ENCODE measurements at places on chromosomes 16 and 17.
A peak's percentile ranks its signal among the peaks of the same experiment; 100 is the strongest.

DNA sequence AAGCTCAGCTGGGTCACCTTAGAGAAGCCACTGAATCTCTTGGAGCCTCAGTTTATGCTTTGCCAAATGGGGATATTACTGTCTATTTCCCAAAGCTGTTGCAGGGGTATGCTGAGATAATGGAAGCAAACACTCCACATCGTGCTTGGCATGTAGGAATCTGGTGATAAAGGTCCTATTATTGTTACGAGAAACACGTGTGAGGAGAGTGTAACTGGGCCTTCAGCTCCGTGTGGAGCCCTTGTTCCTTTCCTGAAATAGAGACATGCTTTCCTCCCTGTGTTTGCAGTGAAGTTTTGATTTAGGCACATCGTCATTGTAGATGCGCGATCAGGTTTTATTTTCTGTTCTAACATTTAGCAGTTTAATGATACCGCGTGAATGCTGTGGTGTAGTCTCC is 292.4 kb downstream of the CPPED1 start:
- DNase-seq = no peak

- no peak for DNase-seq
These were observed 385.2 kb downstream of the MAF start for GRCh38 chr16:79215289-79215688.

DNA sequence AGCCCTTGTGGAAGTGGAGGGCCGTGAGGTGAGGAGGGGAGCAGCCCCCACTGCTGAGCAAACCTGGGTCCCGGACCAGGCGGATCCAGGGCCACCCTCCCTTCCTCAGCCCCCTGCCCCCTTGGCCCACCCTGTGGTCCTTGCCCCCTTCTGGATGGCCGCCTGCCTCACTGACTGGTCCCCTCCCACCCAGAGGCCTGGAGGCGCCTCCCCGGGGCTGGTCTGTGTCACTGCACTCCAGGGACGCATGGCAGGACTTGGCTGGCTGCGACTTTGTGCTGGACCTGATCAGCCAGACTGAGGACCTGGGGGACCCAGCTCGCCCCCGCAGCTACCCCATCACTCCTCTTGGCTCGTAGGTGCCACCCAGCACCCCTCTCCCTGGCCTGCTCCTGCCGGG is 19.2 kb upstream of the SMIM5 start:
- DNase-seq = no peak

GRCh38 chr17:67696853-67697498 is 20.8 kb upstream of the NOL11 start:
- no peak for DNase-seq

GRCh38 chr16:72999541-73000019 is 48.3 kb downstream of the ZFHX3 start:
- no peak for DNase-seq

- DNase-seq = no peak
These were observed 33.1 kb downstream of the ARL4D start for GRCh38 chr17:43431714-43432523.

DNA sequence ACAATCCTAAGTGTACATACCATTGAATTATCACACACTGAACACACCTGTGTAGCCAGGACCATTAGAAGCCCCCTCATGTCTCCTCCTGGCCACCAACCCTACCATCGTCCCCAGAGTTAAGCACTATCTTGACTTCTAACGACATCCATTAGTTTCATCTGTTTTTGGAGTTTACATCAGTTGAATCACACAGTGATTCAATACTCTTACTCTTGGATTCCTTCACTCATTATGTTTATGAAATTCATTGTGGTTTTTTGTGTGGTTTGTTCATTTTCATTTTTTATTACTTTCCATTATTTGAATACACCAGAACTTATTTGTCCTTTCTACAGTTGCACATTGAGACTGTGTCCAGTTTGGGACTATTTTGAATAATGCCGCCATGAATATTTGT is 13.6 kb downstream of the DRC7 start:
- no peak for DNase-seq

DNA sequence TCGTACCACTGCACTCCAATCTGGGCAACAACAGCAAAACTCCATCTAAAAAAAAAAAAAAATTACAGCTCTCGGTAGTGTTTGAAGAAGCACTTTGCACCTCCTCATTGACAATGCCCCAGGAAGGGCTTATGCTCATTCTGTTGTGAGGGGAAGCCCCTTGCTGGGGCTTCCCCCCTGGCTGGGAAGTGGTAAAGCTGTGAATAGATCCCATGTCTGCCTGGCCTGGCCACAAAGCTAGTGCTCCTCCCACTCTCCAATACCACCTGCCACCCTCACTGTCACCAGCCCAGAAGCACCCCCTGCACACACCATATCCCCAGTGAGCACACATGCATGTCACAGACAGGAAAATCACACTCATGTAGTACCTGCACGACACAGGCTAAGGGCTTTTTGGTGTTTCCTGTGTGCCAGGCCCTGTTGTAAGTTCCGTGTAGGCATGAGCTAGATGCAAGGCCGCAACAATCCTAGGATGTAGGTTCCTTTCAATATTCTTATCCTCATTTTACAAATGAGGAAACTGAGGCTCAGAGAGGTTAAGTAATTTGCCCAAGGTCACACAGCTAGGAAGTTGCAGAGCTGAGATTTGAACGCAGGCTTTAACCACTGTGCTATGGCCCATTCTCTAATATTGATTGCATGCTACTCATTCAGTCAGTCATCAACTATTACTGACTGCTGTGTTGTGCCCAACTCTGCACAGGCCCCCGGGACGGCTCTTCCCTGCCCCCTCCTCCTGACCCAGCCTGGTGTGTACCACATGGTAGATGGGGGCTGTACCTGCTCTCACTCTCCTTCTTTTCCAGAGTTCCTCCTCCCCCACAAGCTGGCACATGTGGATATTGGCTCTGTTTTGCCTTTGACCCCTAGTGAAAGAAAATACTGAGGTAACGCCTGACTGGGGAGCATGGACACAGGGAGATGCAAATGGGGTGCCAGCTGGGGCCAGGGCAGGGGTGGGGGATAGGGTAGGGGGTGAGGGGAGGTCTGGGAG is 11.9 kb upstream of the COL1A1 start:
- no peak for DNase-seq

DNA sequence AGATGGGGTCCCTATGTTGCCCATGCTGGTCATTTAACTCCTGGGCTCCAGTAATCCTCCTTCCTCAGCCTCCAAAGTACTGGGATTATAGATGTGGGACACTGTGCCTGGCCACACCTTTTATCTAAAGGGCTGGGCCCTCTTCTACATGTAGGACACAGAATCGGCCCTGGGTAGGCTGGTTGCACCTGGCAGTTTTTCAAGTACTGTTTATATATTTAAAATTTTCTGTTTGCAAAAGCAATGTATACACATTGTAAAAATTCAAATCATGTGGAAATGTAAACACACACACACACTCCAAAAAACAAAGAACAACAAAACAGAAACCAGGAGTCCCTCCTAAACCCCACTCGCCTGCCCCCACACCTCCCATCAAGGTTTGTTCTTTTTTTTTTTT is 28.1 kb upstream of the SIAH1 start:
- DNase-seq = no peak

DNA sequence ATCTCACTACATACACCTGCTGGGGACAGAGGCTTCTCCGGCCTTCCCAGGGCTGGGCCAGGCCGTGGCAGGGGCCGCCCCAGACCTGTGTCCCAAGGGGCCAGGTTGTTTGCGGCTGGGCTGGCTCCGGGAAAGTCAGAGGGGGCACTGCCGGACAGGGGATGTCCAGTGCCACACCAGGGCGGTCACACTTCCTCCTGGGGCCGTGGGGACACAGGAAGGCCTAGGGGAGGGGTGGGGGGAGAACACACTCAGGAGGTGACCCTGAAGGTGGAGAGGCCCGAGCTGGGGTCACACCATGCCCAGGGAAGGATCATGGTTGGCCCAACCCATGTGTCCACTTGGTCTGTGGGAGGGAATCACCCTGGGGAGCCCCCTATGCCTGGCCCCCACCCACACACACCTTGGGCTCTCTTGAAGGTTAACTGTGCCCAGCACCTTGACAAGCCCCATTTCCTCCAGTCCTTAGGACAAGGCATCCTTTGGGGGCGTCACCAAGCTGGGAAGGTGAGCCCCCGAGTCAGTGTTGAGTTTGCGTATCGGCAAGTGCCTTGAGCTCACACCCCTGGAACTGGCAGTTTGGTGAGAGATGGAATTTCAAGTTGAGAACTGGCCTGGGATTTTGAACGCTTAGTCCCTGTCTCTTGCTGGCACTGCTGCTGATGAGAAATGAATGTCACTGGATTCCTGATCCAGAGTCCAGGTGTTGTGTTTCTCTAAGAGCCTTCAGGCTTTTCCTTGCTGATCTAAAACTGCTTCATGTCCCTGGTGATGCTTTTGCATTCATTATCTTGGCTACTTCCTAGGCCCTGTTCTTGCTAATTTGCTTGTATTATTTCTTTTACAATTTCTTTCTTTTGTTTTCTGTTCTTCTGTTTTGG is 7.7 kb upstream of the ACTG1 start:
- DNase-seq = no peak

GRCh38 chr16:12917246-12917645 is 15.8 kb downstream of the SHISA9 start:
- DNase-seq = no peak

GRCh38 chr17:37698132-37698910 is 46.5 kb downstream of the HNF1B start:
- DNase-seq = no peak

DNA sequence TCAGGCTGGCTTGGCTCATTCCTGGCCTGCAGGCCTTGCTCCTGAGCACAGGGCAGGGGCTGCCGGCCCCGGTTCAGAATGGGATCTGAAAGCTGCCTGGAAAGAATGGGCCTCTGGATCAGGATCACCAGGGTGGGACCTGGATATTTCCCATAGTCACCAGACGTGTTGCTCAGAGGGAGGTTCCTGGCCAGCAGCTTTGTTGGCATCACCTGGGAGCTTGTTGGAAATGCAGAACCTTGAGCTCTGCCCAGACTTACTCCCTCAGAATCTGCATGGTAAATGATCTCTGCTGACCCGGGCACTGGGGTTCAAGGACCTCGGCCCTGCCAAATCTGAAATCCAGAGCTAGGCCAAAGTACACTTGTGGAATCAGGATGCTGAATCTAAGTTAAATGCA is 29.5 kb upstream of the MED9 start:
- no peak for DNase-seq

DNA sequence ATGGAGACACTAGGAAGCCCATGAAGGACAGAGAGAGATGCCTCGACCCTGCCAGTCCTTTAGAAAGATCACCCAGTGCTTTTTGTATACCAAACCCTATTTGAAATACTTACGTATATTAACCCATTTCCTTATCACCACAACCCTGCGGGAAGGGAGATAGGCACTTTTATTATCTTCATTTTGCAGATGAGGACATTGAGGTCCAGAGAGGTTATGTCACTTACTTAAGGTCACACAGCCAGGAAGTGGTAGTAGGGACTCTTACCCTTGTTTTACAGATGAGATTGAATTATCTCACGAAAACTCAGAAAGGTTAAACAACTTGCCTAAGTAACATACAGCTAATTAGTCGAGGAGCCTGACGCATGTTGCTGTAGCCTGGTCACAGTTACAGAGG is 38.2 kb downstream of the IL4R start:
- no peak for DNase-seq

GRCh38 chr16:81489547-81490267 is 45.1 kb downstream of the CMIP start:
- DNase-seq = no peak

GRCh38 chr17:21291357-21291756 is 6.8 kb downstream of the MAP2K3 start:
- no peak for DNase-seq

- DNase-seq = peak; percentile 69
These were observed at the start of gene ABHD15 for GRCh38 chr17:29566473-29567303. ABHD15 (minus strand) TSS chr17:29567037; CDS start chr17:29566966, 71 bp downstream.

- DNase-seq = no peak
These were observed at the start of gene SSTR5 for GRCh38 chr16:1072526-1073261. SSTR5 (plus strand) TSS chr16:1072747; CDS start chr16:1078869, 6,122 bp downstream.

DNA sequence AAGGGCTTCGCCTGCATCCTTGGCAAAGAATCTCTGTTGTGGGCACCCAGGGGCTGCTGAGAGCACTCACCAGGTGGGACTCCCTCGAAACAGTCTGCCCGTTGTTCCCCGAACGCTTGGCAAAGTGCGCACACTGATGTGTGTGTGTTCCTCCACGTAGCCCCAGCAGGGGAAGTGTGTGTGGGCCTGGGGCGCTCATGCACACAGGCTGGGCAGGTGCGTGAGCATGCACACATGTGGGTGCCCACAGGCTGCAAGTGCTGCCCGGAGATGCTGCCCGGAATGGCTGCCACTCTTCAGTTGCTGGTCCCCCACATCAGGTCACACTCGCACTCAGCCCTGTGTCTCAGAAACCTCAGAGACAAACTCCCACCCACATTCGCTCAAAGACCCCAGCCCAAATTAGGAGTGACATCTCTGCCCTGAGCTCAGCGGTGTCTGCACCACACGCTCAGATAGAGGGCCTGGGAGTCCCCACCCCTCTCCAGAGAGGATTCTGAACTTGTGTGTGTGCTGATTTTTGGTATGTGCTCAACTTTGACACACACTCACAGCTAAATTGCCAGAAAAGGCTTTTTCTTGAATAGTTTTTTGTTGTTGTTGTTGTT is 119.4 kb downstream of the MGAT5B start:
- no peak for DNase-seq

- DNase-seq = no peak
These were observed 78.2 kb upstream of the NLRP1 start for GRCh38 chr17:5662409-5663085.

DNA sequence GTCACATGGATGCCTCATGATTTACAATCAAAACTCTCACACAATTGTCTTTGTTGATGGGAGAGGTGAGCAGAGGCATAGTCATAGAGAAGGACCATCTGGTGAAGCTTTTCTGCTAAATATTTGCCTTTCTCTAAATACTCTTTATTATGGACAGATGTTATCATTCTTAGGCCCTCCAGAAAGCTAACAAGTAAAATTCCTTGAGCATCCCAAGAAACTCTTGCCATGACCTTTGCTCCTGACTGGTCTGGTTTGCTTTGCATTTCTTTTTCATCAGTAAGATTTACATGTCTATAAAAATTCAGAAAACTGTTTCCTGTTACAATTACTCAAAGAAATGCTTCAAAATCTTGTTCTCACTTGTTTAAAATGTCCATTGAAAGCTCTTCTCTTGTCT is 1336.6 kb upstream of the CDH8 start:
- no peak for DNase-seq
